Activated T-cell treated with anti-CD3 and anti-CD28 coated beads, Interleukin-2, amount 50 U/mL, for 24 hours (primary cell): ENCODE measurements at places on chromosomes 2 and 18.
A peak's percentile ranks its signal among the peaks of the same experiment; 100 is the strongest.

- H3K27ac ChIP-seq = no peak overlapping the region
- no peaks in the 10 kb centered on the region for H3K36me3 ChIP-seq
- DNase-seq = no peak
- no peaks in the 10 kb centered on the region for H3K4me1 ChIP-seq
Observed at GRCh38 chr18:36376361-36376760, 78.8 kb downstream of the FHOD3 start.

- H3K27ac ChIP-seq = no peak overlapping the region
- no peak for DNase-seq
- no peaks in the 10 kb centered on the region for H3K4me1 ChIP-seq
- no peaks in the 10 kb centered on the region for H3K36me3 ChIP-seq
- no peaks in the 10 kb centered on the region for H3K27me3 ChIP-seq
Observed at GRCh38 chr18:8229040-8229439, 380.2 kb upstream of the RAB12 start.

GRCh38 chr18:67951137-67951536 is 434.6 kb upstream of the DSEL start:
- DNase-seq = no peak
- H3K4me1 ChIP-seq = no peaks in the 10 kb centered on the region
- no peak overlapping the region for H3K4me3 ChIP-seq
- H3K27ac ChIP-seq = no peak overlapping the region
- no peaks in the 10 kb centered on the region for H3K27me3 ChIP-seq
- no peaks in the 10 kb centered on the region for H3K36me3 ChIP-seq

DNA sequence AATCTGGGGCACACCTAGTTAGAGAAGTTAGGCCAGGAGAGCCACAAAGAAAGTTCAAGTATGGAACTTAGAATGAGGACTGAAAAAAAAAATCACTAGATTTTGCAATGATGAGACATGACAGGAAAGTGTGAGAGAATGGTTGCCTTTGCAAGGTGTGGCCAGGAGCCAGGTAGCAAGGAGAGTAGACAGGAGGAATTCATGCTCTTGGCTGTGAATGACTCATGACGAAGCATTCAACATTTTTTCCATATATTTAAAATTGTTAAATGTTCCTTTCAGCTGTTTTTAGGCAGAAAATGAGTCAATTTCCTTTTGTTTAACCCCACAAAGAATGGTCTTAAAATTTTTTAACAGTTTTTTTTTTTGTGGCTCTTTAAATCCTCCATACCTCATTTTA is 636.9 kb downstream of the PLCL1 start:
- no peak overlapping the region for H3K4me3 ChIP-seq
- peaks cover 25% of the 10 kb centered on the region for H3K27me3 ChIP-seq
- no peak for DNase-seq
- no peaks in the 10 kb centered on the region for H3K36me3 ChIP-seq

DNA sequence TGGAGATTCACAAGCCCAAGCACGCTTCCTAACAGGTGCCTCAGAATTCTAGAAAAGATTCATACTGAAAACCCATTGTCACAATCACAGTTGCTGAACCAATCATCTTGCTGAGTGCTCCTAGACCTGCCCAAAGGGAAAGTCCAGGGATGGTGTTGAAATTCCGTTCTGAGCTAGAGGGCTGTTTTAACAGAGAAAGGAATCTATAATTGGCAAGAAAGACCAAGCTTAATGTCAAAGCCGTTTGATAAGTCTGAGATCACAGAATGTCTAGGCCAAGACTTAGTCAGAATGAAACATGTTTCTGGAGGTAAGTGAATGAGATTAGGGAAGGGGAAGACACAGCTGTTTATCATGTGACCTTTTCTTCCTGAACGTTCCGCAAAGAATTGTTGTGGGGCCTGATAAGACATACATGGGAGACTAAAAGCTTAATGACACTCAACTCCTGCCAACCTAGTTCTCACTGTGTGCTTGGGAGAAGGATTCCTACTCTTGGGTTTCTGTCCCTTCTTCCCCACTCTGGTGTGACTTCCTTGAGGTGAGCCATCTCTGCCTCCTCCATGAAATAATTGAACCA is 27.5 kb downstream of the PMAIP1 start:
- no peaks in the 10 kb centered on the region for H3K36me3 ChIP-seq
- H3K4me3 ChIP-seq = peak overlapping the region; percentile 2
- no peak for DNase-seq
- peak overlapping the region; percentile 90 for H3K27ac ChIP-seq
- peaks cover 39% of the 10 kb centered on the region for H3K4me1 ChIP-seq

GRCh38 chr18:37493352-37493935 is 72.2 kb downstream of the CELF4 start:
- no peak for DNase-seq
- H3K27me3 ChIP-seq = peaks cover 34% of the 10 kb centered on the region
- H3K4me1 ChIP-seq = no peaks in the 10 kb centered on the region
- H3K27ac ChIP-seq = no peak overlapping the region
- H3K4me3 ChIP-seq = no peak overlapping the region

GRCh38 chr2:105541189-105542050 is 142.6 kb upstream of the FHL2 start:
- H3K4me1 ChIP-seq = peaks cover 13% of the 10 kb centered on the region
- H3K27ac ChIP-seq = no peak overlapping the region
- peaks cover 2% of the 10 kb centered on the region for H3K27me3 ChIP-seq
- DNase-seq = no peak
- H3K36me3 ChIP-seq = no peaks in the 10 kb centered on the region
- no peak overlapping the region for H3K4me3 ChIP-seq

DNA sequence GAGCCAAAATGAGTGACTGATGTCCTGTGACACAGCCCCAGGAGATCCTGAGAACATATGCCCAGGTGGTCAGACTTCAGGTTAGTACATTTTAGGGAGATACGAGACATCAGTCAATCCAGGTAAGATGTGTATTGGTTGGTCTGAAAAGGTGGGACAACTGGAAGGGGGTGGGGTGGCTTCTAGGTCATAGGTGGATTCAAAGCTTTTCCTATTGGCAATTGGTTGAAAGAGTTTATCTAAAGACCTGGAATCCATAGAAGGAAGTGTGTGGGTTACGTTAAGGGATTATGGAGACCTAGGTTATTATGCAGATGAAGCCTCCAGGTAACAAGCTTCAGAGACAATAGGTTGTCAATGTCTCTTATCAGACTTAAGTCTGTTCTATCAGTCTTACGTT is 136.5 kb downstream of the ZNF532 start:
- DNase-seq = no peak
- no peaks in the 10 kb centered on the region for H3K36me3 ChIP-seq
- H3K4me1 ChIP-seq = no peaks in the 10 kb centered on the region
- no peak overlapping the region for H3K27ac ChIP-seq
- no peak overlapping the region for H3K4me3 ChIP-seq
- peaks cover 19% of the 10 kb centered on the region for H3K27me3 ChIP-seq

GRCh38 chr2:190183539-190183938 is 121.0 kb upstream of the MSTN start:
- H3K4me1 ChIP-seq = peaks cover 9% of the 10 kb centered on the region
- no peaks in the 10 kb centered on the region for H3K36me3 ChIP-seq
- no peak overlapping the region for H3K27ac ChIP-seq

DNA sequence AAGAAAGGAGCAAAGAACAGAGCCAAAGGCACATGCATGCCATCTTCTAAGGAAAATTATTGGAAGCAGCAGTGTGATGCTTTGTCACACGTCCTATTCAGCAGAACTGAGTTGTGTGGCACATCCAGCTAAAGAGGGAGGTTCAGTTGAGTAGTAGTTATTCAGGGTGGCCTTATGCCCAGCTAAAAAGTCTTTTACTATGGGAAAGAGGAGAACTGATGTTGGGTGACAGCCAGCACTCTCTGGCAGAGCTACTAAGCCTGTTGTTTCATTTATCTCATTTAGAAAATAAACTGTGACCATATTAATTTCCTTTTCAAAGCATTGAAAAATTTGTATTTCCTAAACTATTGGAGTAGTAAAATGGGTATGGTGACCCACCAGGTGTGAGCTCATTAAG is 18.5 kb downstream of the ITGA6 start:
- DNase-seq = no peak
- peaks cover 2% of the 10 kb centered on the region for H3K36me3 ChIP-seq
- H3K27me3 ChIP-seq = no peaks in the 10 kb centered on the region
- no peak overlapping the region for H3K4me3 ChIP-seq
- peak overlapping the region; percentile 66 for H3K27ac ChIP-seq
